ENCODE measurements at places on chromosomes 5 and 9. TPM values are rescaled to one million over a fixed set of nuclear protein-coding genes. Genes with fewer than 3 reads are reported as not detected.

DNA sequence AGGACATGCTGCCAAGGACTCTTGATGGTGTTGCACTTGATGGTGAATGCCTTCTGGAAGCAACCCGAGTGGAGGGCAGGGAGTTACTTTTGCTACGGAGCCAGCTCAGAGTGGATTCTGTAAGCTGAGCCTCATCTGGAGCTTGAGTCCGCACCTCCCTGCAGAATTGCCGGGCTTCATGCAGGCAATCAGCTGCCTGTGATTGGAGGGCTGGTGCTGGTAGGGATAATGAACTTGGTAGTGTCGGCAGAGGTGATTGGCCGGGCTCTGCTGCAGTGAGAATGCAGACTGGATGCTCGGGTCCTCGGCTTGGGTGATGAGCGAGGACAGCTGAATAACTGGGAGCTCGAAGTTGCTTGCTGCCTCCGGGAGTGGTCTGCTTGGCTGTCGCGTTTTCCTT is 23.1 kb downstream of the SLC25A25 start:
- DNase-seq: peak; percentile 67

SMIM33 gene
- not detected for total RNA-seq

- DNase-seq: no peak
Measured at GRCh38 chr5:78387468-78388153, 27.2 kb downstream of the SCAMP1 start.

SHISAL2B gene
- not detected for total RNA-seq

GRCh38 chr9:86749161-86749893 is 198.0 kb downstream of the GAS1 start:
- DNase-seq: no peak

SPAAR gene
- total RNA-seq: 13.5 TPM
